ENCODE measurements at places on chromosomes 7 and 10.

DNA sequence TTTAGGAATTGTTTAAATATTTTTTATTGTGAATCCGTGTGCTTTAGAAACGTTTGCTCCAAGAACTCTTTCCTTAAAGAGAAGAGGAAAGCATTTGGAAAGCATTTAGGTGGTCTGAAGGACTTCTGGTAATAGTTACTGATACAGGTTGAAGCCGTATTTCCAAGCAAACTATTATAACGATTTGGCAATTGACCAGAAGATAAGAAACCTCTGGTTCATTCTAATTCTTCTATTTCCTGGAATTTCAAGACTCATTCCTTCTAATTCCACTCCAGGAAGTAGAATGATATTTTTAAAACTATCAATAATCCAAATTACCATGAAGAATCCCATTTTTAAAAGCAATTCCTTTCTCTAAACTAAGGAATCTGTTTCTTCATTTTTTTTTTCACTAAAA, 158.9 kb upstream of the AGR3 start:
- no peak for DNase-seq

GRCh38 chr7:43764039-43764761, 5.7 kb downstream of the BLVRA start:
- DNase-seq = no peak

DNA sequence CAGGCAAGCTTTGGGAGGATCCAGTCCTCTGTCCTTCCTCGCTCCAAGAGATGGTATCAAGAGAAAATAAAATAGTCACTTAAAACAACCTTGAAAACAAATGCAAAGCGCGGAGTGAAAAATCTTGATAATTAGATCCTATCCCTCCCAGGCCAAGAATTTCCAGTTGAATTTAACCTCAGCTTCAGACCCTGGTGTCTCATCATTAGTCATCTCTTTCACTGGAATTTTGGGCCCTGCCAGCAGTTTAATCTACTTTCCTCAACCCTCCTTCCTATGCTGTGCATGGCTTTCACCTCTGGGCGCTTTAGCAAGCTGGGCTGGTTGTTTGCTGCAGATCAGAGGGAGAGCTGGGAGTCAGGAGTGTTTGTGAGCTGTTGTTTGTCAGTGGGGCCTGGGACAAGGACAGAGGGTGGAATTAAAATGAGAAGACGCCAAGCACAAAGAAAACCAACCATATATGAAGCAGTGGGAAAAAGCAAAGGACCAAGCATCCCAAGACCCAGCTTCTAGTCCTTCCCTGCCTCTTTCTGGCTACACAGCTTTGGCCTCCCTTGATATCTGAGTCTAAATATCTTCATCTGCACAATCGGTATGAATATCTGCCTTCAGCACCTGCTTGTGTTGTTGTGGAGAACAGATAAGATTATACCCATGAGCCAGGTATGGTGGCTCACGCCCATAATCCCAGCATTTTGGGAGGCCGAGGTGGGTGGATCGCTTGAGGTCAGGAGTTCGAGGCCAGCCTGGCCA, 13.5 kb downstream of the MYOF start:
- no peak for DNase-seq

DNA sequence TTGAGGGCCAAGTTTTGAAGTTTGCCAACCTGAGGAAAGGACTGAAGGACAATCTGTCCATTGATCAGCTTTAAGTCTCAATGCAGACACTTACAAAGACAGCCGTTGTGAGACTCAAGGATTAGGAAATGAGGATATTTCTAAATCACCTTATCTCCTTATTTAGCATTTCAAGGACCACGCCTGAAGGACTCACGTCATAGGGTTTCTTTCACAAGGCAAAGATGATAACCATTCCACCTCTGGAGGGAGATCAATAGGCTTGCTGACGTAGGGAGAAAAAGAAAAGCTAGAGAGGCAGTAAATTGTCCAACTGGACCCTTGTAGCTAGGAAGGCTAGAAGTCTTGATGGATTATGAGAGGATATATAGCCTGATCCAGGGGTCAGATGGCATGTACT, 3.3 kb upstream of the ASB4 start:
- DNase-seq = no peak

GRCh38 chr10:98038288-98038687, 7.9 kb upstream of the CRTAC1 start:
- DNase-seq = no peak

GRCh38 chr10:30784897-30785605, 155.5 kb upstream of the LYZL2 start:
- peak; percentile 33 for DNase-seq

DNA sequence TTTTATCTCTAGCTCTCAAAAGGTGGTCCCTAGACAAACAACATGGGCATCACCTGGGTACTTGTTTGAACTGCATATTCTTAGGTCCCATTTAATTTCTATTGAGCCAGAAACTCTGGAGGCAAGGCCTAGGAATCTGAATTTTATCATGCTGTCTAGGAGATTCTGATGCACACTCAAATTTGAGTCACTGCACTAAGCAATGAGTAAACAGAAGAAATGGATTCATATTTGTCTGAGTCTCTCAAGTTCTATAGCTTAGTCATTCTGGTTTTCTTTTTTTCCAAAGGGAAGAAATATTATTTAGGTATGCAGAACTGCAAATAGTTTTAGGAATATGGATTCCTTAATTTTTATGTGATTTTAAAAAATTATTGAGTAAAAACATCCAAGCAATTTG, 185.5 kb downstream of the SEMA3A start:
- DNase-seq = no peak

DNA sequence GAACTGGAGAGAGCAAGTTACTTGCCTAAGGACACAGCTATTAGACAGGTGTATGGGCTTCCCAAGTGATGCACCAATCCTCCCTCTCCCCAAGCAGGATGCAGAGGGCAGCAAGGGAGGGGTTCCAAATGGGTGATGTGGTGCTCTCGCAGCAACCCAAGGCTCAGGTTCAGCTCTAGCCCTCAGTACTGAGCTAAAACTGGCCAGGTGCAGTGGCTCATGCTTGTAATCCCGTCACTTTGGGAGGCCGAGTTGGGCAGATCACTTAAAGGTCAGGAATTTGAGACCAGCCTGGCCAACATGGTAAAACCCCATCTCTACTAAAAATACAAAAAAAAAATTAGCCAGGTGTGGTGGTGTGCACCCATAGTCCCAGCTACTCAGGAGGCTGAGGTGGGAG, 40.7 kb downstream of the GPRIN2 start:
- DNase-seq = peak; percentile 36

DNA sequence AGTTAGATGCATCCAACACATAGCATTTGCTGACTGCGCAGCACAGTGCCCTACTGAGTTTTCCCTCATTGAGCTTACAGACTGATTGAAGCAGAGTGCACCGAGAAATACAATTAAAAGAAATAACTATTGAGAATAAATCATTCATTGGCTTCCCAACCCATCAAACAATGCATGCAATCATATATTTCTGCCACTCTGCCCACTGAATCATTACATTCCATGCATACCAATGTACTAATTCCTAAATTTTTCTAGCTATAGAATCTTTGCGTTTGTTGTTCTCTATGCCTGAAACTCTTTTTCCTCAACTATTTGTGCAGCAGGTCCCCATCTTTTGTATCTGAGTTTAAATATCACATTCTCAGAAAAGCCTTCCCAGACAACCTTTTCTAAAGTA, 783.8 kb downstream of the SORCS1 start:
- no peak for DNase-seq

GRCh38 chr7:108598914-108599580, 29.4 kb downstream of the DNAJB9 start:
- no peak for DNase-seq

DNA sequence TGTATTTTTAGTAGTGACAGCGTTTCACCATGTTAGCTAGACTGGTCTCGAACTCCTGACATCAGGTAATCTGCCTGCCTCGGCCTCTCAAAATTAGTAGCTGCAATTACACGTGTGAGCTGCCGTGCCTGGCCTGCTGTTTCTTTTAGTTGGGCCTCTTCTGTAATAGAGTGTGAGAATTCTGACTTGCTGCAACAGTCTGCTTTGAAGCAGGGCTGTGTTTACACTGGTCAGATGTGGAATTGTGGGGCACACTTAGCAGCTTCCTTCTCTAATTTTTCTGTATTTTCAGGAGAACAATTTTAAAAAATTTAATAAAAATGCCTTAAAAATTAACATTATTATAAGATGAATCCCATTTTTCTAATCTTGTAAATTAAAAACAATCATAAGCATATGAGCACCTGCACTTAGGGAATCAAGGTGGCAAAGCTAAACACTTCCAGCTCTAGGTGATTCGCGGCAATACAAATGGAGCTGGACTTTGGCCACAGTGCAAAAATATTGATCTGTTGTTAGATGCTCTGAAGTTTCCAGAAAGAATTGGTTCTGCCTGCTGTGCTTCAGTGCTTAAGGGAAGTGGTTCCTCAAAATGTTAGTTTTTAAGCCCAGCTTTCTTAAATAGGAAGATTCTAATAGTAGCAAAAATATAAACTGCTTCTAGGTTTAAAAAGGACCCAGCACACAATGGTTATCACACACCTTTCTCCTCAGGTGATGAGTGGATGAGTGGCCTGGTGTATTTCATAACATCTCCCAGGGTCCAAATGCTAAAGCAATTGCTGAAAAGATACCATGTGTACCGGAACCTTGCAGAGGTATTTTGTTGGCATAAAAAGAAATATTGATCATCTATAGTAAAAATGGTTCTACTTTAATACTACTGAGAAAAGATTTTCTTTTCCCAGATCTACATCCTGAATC, 63.5 kb upstream of the ATRNL1 start:
- no peak for DNase-seq

DNA sequence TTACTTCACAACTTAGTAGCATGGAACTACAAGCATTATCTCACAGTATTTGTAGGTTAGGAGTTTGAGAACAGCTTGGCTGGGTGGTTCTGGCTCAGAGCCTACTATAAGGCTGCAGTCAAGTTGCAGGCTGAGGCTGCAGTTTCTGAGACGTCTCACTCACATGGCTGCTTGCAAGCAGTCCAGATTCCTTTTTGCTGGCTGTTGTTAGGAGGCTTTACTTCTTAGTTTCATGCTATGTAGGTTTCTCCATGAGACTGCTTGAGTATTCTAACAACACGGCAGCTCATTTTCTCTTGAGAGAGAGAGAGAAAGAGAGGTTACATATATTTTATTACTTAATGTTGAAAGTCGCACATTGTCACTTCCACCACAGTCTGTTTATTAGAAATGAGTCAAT, 1073.9 kb downstream of the NXPH1 start:
- no peak for DNase-seq

DNA sequence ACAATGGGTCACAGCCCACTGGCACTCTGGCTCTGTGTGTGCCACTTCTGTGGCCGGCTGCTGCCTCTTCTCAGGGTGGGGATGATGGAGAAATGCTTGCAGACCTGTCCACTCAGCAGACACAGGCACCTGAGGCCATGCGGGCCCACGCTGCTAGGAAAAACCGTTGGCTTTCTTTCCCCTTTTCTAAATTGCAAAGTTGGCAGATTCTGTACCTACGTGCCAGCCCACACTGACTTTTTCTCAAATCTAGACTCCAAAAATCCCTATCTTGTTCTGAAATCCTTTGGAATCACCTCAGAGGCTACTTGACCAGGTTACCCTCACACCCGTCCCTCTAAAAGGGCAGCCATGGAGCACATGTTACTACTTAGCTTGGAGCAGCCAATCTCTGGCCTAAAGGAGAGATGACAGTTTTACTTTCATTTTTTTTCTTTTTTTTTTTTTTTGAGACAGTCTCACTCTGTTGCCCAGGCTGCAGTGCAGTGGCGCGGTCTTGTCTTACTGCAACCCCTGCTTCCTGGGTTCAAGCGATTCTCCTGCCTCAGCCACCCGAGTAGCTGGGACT, 99.4 kb downstream of the RNF216 start:
- no peak for DNase-seq

DNA sequence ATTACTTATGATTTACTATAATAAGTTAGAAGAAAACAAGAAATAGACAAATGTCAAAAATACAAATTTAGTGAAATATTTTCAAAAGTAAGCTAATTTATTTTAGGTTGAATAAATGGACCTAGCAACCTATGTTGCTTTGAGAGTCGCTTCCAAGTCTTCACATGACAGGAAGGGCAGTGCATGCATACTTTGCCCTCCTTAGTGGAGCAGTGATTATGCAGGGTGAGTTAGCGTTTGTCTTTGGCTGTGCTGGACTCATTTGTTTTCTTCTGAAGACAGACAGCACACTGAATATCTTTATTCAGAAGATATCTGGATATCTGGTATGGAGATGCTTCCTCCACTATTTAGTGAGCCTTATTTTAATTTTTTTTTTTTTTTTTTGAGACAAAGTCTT, 102.5 kb downstream of the SRI start:
- DNase-seq = no peak

DNA sequence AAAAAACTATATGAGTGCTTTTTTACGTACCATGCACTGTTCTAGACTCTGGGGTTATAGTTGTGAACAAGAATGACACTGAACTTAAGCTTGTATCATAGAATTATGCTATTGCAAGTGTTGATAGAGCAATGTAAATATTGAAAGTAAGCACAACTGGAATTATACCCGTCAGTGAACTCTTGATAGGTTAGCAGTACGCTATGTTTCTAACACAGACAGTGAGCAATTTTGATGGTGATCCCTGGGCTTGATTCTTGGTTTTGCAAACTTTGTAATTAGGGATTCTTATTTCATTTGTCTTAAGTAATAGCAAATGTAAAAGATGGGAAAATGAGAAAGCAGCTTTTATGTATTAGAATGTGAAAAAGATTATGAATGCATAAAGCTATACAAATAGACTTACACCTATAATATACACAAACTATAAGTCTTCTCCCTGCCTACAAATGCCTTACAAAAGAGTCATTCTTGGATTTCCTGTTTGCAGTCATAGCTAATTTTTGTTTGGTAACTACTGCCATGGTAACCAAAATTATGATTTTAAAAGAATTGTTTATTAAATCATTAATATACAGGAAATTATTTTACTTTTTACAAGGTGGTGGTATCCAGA, 6.7 kb downstream of the TES start:
- DNase-seq = no peak

DNA sequence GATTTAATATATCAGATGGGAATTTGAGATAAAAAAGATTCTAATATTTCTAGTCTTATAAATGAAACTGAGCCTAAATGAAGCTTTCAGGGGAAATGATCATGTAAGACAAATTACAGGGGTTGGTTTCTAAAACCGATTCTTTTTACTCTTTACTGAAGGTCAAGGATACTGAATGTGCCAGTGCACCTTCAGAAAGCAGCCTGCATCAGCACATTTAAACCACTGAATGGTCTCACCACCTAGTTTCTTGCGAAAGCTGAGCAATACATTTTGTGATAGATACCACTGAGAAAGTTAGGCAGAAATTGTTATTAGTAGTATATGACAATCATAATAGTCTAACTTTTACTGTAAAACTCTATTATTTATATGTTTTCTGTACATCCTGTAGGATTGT, 180.7 kb downstream of the PCDH15 start:
- no peak for DNase-seq

- DNase-seq = no peak
Observed at GRCh38 chr10:27659786-27660185, 85.8 kb downstream of the MKX start.
